ENCODE measurements at places on chromosomes 3 and 15. TPM values are rescaled to one million over a fixed set of nuclear protein-coding genes. Genes with fewer than 3 reads are reported as not detected.

Gene POPDC2
- total RNA-seq, result not detected

Gene CKMT1A
- total RNA-seq, result not detected

Gene BCL2A1
- not detected for total RNA-seq

Gene ITIH4
- total RNA-seq, result 2.4 TPM

DNA sequence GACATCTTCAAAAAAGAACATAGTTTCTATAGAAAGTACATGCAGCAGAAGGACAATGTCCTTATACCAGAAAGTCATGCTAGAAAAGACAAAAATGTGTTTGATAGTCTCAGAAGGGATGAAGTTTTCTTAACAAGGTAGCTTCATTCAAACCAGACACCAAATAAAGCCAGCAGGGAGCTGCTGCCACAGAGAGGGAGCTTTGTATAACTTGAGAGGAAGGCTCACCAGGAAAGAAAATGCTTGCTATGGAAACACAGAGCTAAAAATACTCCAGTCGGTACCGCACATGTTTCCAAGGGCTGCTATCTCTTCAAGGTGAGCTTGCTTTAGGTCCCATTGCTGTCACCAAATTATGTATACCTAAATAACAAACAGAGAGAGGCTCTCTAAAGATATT is 1074.8 kb upstream of the ALCAM start:
- H3K4me1 ChIP-seq, result no peaks in the 10 kb centered on the region
- no peaks in the 10 kb centered on the region for H3K36me3 ChIP-seq
- DNase-seq, result no peak
- H3K4me3 ChIP-seq, result no peak overlapping the region
- H3K27ac ChIP-seq, result no peak overlapping the region

DNA sequence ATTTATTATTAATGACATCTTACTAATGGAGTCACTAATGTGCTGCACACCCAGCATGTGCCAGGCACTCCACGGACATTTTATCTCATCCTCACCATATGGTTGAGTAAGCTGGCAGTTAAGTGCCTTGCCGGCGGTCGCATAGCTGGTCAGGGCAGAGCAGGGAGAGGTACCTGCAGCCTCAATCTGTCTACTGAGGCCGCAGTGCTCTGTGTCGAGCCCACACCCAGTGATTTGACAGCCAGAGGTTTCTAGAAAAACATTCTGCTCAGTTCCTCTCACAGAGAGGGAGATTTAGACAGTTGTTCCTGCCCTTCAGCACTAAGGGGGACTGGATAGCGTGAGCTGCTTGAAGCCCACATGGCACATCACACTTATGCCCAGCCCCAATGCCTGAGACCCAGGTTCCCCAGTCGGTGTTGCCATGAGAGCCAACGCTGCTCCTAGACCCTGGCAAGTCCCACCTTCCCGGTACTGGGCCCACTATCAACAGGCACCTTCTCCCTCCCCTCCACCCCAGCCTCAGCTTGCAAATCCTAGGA is 2.6 kb downstream of the LIPC start:
- no peak for DNase-seq
- H3K27ac ChIP-seq, result no peak overlapping the region
- H3K4me1 ChIP-seq, result peaks cover 3% of the 10 kb centered on the region
- no peak overlapping the region for H3K4me3 ChIP-seq

- H3K4me1 ChIP-seq, result no peaks in the 10 kb centered on the region
- H3K36me3 ChIP-seq, result no peaks in the 10 kb centered on the region
- H3K27me3 ChIP-seq, result no peaks in the 10 kb centered on the region
- no peak overlapping the region for H3K27ac ChIP-seq
- DNase-seq, result no peak
- no peak overlapping the region for H3K4me3 ChIP-seq
Measured at GRCh38 chr3:87145553-87145952, 81.6 kb upstream of the CHMP2B start.
